ENCODE measurements at places on chromosomes 11 and 22.
A peak's percentile ranks its signal among the peaks of the same experiment; 100 is the strongest.

DNA sequence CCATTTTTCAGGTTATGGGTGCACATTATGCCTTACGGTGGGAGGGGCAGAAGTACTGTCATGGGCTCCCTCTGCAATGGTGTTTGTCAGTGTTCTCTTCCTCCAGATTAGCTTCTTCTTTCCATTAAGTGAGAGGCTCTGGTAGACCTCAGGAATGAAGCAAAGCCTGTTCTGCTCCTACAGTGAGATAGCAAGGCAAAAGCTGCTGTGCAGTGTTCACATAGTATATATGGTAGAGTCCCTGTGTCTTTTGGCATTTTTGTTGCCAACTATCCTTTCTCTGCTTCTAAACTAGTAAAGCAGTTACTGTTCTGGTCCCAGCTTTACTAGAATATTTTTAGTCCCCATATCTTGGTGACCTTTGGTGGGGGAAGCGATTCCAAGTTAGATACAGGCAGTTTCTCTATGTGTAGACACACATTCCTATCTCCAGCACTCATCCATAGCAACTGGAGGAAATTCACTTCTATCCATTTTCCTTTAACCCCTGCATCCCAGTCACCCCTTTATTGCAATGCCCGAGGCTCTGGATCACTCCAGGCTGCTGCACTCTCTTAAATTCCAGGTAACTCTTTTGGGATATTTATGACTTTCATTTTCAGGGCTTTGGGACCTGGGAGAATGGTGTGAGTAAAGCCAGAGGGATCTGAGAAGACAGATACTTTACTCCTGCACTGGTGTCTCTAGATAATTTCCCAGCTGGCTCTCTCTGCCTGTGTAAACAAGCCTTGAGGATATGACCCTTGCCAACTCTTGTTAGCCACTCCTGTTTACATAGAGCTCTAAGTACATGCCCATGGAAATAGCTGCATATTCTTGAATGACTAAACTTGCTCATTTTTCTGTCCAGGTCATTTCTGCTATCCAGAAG lies 3.9 kb upstream of the TRIM34 start:
- no peak for DNase-seq

DNA sequence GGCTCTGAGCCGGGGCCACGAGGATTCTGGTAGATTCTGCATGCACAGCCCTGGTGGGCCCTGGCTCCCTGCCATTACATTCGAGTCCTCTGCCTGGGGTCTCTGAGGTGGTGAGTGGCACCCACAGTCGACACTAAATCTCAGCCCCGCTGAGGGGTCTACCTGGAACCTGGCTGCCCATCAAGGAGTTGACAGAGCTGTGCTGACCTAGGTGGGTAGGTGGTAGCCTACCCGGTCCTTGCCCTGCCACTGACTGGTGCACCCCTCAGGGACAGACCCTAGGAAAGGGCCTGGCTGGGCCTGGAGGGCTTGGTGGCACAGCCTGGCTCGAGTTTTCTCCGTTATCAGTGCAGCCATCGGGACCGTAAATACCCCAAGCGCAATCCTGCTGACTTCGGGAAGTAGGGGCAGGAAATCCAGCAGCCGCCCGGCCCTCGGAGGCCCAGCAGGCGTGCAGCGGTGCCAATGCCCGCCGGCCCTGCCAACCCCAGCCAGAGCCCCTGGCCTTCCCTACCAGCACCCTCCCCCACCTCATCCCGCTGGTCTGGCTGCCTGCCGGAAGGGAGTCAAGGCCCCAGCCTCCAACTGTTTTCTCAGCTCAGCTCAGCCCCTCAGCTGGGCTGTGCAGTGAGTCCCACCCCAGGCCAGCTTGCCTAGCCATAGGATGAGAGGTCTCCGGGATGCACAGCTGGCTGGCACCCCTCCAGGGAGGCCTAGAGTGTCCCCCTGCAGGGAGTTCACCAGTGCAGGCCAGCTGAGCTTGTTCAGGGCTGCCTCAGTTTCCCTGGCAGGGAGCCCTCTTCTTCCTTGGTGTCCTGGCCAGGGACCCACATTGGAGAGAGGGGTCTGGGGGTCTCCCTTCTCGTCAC lies 80.4 kb upstream of the KCNQ1OT1 start:
- DNase-seq = no peak

DNA sequence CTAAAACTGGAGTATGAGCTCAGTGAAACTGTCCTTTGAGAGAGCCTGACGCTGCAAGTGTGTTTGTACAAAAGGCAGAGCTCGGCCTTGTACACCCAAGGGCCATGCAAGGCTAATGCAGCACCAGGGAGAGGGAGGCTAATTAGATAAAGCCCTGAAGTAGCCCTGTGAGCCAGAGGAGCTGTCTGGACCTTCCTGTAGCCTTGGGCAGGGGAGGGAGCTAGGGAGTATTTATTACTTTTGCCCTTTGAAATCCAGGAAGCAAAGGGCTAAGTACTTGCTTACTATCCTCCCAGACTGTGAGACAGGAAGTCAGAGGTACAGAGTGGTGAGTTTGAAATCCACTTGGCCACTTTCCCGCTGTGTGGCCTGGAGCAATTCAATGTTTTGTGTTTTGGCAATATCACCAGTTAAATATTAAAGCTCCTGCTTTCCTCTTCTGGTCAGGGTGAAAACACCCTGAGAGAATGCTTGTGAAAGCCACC lies 10.2 kb upstream of the LDHA start:
- peak; percentile 27 for DNase-seq

DNA sequence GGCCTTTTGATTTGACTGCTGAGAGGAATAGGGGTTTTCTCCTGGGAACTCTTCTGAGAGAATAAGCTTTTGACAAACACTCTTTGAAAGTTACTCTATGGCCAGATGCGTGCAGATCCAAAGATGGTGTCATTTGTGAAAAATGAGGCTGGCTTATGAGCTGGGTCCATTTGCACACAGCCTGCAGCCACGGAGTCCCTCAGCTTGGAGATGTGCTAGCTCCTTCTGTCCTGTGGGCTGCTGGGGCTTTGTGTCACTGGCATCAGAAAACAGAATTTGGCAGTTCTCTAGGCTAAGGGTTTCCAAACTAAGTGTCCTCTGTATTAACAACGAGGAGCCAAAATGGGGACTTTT lies 702.4 kb downstream of the NTM start:
- DNase-seq = no peak

DNA sequence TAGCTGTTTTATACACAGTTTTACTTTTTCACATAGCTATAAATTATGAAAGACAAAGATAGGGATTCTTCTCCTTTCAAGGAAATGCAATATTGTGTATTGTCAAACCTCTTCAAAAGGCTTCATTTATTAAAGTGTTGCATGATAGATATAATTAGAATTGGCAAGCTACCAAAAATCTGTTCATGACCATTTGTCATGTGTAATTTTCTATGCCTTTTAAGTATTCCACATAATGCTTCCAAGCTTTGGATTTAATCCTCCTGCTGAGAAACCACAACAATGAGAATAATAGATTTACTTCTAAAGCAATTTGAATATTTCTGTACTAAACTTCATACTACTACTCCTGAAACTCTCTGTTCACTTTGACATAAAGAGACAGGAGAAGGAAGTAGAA lies 403.2 kb upstream of the CCDC179 start:
- no peak for DNase-seq

- no peak for DNase-seq
Observed at GRCh38 chr11:125313271-125314219, 149.0 kb downstream of the PKNOX2 start.

- DNase-seq = peak; percentile 57
Observed at GRCh38 chr22:38513063-38513462, 7.0 kb upstream of the DDX17 start.

DNA sequence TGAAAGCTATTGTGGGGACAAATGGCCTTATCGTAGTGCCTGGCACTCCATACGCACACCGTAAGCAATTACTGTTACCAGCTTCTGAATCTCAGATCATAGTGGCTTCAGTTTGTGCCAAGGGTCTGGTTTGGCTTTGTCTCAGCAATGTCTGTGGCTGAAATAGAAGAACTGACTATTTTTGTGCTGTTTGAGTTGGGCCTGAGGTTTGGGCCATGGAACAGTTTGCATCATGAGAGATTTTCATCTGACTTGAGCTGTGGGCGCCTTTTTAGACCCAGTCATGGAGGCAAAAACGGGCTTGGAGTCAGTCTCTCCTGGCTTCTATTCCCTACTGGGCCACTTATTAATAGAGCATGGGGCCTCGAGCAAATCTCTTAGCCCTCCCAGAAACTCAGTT lies 121.1 kb upstream of the CRYBB3 start:
- DNase-seq = no peak

GRCh38 chr11:76624500-76625379 lies 45.8 kb downstream of the LRRC32 start:
- no peak for DNase-seq

GRCh38 chr11:57364851-57365660 lies 15.9 kb downstream of the PRG3 start:
- peak; percentile 39 for DNase-seq

DNA sequence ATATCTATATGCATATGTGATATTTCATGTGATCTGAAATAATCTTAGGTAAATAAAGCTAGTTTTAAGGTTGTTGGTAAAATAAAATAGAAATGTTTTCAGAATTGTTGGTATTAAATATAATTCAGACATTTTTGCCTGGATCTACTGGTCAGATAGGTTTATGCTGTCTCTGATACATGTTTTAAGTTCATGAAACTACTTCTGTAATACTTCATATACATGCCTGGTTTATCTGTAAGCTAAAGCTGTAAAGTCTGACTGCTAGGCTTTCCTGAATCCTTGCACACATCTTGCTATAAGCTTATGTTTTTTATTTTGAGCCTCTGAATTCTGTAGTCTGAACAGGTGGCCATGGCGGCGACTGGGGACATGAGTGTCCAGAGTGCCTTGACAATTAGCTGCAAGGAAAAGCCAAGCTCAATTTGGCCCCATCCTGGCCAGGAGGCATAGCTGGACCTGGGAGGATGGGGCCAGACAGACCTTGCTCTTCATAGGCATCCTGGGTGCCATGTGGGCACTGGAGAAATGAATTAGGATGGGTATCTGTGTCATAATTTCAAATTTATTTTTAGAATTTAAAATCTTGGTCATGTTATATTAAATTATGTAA lies 241.0 kb upstream of the UBASH3B start:
- no peak for DNase-seq

DNA sequence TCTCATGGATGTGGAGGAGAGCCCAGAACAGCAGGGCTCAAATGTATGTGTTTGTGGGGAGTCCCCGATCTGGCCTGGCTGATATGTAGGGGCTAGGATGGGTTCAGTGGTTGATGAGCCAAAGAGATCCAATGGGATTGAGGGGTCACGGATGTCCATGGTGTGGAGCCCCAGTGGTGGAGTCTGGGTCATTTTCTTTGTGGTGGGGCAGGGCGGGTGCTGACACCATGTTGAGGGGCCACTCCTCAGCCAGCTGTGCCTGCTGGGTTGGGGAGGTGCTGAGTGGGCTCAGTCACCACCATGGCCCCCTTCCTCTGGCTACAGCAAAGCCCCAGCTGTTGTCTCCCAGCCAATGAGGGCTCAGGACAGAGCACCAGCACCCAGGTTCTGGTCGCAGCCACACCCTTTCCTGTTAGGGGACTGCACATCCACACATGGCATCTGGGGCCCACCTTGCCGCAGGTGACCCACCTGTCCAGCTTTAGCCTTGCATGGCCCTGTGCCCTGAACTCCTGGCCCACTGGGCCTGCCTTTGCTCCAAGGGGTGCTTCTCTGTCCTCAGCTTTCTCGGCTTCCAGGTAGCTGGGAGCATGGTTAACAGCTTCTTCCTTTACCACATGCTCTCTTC lies 3.2 kb upstream of the GNAZ start:
- no peak for DNase-seq

DNA sequence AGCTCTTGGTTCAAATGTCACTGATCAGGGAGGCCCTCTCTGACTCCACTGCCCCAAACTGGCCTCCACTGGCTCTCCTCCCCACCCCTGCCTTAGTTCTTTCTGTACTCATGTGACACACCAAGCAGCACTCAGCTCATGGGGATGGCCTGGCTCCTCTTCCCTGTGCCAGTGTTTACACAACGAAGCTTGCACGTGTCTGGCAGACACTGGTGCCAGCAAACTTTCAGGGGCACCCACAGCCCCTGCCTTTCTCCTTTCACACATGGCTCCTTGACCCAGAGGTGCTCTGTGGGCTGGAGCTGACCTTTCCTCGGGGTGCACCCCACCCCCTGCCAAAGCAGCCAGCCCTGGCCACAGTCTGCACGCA lies 37.6 kb upstream of the PARVG start:
- DNase-seq = no peak

- no peak for DNase-seq
Observed at GRCh38 chr11:100867606-100868005, 180.5 kb downstream of the ARHGAP42 start.
